ENCODE measurements at places on chromosomes 2 and 18.
A peak's percentile ranks its signal among the peaks of the same experiment; 100 is the strongest.

DNA sequence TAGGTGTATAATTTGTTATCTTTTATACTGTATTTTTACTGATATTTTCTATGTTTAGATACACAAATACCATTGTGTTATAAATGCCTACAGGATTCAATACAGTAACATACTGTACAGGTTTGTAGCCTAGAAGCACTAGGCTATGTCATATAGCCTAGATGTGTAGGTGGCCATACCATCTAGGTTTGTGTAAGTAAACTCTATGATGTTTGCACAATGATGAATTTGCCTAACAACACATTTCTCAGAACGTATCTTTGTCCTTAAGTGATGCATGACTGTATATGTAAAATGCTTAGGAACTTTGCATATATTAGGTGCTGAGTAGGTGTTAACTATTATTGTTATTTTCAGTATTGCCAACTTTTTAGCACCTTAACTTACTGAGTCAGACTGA is 17.3 kb downstream of the UNC80 start:
- DNase-seq, result no peak

DNA sequence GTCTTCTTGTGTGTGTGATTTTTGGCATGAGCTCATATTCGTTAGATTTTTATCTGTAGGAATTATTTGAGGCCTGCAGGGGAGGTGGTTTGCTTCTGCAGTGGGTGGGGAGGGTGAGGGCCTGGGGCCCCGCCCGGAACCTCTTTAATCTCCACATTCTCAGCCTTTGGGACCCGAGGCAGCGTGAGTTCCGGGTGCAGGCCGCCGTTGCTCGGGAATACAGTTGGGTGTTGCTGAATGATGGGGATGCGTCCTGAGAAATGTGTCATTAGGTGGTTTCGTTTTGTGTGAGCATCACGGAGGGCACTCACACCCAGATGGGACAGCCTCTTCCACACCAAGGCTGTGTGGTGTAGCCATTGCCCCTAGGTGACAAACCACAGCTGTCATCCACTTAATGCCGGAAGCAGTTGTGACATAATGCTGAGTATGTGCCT is 13.7 kb upstream of the GAL3ST2 start:
- no peak for DNase-seq

- no peak for DNase-seq
Measured at GRCh38 chr18:36387310-36387709, 89.8 kb downstream of the FHOD3 start.

- no peak for DNase-seq
Measured at GRCh38 chr2:85132397-85132796, 795 bp upstream of the TCF7L1 start.

- DNase-seq, result peak; percentile 94
Measured at GRCh38 chr2:41729800-41730364, 317.9 kb upstream of the PKDCC start.

GRCh38 chr2:133054297-133054696 is 384.3 kb upstream of the LYPD1 start:
- DNase-seq, result peak; percentile 90

DNA sequence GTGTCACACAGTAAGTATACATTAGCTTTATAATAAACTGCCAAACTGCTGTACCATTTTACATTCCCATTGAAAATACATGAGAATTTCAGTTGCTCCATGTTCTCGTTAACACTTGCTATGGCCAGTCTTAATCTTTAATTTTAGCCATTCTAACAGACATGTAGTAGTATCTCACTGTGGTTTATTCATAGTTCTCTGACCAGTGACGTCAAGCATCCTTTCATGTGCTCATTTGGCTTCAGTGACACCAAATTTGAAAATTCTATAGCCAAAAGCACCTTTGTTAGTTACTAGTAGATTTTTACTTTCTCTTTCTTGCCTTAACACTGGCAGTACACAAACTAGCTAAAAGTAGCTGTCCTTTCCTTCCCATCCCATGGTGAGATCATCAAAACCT is 43.0 kb downstream of the CYP1B1 start:
- no peak for DNase-seq

GRCh38 chr18:64330161-64330560 is 181.3 kb upstream of the LINC00305 start:
- peak; percentile 65 for DNase-seq

GRCh38 chr2:46487667-46488335 is 8.4 kb downstream of the TMEM247 start:
- peak; percentile 61 for DNase-seq

DNA sequence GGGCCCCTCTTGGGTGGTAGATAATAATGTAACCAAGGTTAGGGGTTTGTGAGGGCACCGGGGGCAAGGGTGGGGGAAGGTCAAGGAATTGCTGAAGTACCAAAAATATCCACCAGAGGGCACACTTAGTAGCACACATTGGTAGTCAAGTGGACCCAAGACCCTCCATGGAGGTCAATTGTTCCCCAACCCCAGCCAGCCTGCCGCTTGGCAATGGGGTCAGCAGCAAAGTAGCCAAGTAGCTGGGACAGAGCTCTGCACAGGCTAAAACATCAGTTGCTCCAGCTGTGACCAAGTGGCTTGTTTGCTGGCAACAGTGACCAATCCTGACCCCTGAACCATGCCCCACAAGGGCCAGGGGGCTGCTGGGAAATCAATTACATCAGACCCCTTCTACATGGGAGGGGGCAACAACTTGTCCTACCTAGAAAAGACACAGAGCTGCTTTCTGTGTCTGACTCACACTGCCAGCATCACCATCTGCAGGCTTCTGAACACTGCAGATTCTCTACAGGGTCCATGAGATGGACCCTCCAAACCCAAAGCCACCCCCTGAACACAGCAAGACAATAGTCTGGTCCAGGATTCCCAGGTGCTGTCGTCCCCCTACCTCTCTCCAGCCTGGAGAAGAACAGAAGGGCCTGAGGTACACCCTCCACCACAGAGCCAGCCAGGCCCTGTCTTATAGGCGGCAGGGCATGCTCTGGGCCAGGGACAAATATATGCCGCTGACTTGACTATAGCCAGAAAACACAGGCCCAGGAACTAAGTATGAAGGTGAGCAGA is 76.0 kb downstream of the EMX1 start:
- peak; percentile 70 for DNase-seq

GRCh38 chr2:86636842-86637241 is 13.2 kb upstream of the RNF103 start:
- no peak for DNase-seq

DNA sequence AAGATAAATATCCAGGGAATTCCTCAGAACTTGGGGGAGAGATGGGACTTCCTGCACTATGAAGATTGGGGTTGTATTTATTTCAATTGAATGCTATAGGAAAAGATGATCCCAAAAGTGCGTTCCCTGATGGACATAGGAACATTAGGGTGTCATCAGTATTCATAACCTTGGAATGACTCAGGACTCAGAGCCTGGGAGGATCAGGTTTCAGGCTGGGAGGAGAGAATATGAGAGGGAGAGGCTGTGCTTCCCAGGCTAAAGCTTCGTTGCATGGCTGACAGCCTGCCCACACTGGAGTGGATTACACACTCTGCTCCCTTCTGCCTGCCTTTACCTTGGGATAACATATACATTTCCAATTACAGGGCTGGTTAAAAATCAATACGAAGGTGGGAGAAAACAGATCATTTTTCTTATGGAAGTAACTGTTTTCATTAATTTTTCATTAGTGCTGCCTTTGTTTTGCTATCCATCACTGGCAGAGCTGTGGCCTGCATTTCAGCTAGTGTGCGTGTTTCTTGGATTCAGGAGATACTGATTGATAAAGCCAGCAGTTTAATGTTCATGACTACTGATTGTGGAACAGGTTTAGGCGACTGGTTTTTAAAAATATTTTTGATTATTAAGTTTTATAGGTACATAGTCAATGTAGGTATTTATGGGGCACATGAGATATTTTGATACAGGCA is 118.7 kb downstream of the KCTD1 start:
- peak; percentile 48 for DNase-seq

DNA sequence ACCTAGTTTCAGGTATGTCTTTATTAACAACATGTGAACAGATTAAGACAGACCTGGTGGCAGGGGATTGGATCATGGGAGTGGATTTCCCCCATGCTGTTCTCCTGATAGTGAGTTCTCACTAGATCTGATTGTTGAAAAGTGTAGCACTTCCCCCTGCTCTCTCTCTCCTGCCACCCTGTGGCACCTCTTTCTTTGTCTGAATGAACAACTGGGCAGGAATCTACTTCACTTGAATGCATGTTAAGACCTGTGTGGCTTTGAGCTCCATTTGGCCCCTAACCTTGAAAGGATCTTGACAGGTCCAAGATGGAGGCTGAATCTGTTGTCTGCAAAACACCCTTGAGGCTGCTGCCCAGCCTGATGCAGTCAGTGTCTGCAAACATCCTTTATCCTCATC is 194.4 kb downstream of the RNF144A start:
- peak; percentile 65 for DNase-seq

GRCh38 chr2:216685327-216685875 is 9.9 kb downstream of the IGFBP5 start:
- DNase-seq, result no peak

DNA sequence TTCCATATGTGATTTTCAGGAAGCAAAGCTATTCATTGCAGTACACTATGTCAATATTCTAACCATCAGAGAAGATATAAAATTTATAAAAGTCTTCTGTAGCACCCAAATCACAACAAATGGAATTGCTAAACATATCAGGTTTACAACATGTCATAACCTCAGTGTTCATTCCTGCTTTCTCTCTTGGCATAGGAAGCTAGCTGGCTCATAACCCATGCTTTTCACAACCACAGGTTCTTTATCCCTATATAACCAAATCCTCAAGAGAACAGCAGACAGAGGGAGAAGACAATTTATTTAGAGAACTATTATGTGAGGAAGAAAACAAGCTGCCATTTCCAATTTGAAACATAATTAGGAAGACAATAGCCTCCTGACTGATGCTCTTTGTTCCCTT is 997.0 kb upstream of the ACVR2A start:
- no peak for DNase-seq

DNA sequence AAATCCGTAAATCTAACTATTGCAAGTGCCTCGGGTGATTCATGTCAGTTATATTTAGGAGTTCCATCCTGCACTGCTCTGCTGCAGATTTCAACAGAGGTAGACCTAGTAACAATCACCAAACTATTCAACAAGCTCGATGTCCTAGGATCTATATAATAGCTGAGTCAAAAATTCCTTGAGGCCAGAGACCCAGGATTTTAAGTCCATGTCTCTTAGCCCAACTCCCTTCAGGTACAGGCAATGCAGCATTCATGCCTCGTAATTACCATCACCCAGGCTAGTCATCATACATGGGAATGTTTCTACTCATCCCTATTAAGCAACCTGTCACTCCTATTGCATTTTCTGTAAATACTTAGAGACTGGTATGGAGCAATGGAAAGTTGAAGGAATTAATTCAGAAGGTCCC is 729 bp downstream of the TM4SF20 start:
- DNase-seq, result no peak

DNA sequence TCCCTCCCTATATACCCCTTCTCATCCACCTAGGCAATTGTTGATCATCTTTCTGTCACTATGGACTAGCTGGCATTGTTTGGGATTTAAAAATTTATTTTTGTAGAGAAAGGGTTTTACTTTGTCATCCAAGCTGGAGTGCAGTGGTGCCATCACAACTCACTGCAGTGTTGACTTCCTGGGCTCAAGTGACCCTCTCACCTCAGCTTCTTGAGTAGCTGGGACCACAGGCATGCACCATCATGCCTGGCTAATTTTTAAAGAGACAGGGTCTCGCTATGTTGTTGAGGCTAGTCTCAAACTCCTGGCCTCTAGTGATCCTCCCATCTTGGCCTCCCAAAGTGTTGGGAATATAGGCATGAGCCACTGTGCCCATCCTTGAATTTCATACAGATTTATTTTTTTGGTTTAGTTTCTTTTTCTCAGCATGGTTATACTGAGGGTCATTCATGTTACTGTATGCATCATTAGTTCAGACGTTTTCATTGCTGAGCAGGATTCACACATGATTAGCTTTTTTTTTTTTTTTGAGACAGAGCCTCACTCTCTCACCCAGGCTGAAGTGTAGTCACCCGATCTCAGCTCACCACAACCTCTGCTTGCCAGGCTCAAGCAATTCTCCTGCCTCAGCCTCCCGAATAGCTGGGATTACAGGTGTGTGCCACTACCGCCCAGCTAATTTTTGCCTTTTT is 8.6 kb upstream of the PCARE start:
- no peak for DNase-seq

DNA sequence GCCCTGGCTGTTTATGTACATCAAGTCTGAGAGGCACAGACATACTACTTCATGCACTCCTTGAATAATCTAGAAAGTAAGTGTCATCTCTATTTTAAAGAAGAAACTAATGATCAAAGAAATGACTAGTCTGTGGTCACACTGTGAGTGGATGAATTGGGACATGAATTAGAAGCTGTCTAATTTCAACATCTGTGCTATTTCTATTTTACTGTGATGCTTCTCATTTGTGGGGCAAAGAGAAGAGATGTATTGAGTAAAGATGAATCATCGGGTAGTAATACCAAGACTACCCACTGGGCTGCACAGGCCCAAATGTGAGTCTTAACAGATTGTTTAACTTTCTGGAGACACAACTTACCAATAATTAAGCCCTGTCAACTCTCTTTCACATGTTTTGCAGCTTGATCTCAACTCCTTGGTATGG is 42.4 kb upstream of the MTIF2 start:
- no peak for DNase-seq

Data from mesendoderm (in vitro differentiated cells).